SK-N-MC (cell line): ENCODE measurements at places on chromosomes 5 and 9.
A peak's percentile ranks its signal among the peaks of the same experiment; 100 is the strongest.

DNA sequence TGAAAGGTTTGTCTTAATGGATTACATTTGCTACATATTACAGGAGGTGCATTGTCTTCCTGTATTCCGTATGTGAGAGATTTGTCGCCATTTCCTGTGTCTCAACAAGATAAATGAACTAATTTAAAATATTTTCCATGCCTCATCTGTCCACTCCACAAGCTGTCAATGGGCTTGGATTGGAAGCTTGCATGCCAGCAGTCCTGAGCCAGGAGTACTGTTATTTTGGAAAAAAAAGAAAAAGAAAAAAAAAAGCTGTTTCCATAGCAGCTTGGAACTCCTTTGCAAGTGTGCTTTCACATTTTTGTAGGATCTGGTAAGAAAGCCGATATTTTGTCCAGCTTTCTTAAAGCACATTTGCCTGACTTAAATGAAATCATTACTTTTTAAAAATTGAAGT, 330.8 kb downstream of the KDM4C start:
- DNase-seq: no peak

GRCh38 chr9:80605129-80605528, 1033.4 kb downstream of the TLE4 start:
- DNase-seq: no peak

DNA sequence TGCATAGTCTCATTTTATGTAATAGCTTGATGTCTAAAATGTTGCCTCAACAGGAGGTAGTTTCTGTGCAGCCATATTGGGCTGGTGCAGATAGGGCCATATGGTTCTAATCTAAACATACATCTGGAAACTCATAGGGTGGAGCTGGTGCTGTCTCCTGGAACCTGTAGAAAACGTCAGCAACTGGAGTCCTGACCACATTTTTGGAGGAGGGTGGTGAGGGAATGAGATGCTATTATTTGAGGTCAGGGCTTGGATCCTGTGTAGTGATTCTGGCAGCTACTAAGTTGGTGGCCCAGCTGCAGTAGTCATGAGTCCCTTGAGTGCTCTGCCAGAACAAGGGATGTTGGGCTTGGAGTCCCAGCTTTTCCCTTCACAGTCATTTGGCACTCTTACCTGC, 14.1 kb downstream of the MAN2A1 start:
- no peak for DNase-seq

DNA sequence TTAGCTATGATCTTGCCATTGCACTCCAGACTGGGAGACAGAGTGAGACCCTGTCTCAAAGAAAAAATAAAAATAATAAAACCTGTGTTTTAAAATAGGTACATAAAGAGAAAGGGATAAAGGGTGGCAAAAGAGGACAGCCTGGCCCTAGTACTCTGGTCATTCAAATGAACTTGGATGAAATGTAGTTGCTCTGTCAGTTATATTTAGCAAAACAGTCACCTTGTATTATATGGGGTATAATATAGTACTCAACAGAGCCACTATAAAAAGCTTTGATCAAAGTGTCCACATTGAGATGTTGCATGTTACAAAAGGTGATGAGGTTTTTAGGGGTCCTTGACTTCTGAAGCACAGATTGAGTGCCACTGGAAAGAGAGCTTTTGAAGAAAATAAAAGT, 61.1 kb upstream of the EQTN start:
- no peak for DNase-seq

GRCh38 chr5:104088876-104089778, 526.5 kb upstream of the NUDT12 start:
- DNase-seq: no peak

DNA sequence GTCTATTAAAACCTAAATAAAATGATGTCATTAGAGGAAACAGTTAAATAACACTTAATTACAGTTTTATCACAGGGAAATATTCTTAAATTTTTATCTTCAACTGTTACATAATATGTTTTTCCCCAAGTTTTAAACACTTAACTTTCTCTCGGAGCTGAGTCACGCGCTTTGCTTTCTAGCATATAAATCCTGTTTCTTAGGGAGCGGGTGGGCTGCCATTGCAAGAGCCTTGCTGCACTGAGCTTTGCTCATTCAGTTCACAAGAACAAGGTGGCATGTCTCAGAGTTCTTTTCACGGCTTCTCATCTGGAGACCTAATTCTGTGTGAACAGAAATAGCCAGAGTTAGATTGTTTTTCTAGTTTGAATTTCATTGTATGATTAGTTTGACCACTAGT, 166.1 kb downstream of the ZSWIM6 start:
- no peak for DNase-seq

- DNase-seq: no peak
Observed at GRCh38 chr9:136617746-136618579, 44.8 kb upstream of the EGFL7 start.

DNA sequence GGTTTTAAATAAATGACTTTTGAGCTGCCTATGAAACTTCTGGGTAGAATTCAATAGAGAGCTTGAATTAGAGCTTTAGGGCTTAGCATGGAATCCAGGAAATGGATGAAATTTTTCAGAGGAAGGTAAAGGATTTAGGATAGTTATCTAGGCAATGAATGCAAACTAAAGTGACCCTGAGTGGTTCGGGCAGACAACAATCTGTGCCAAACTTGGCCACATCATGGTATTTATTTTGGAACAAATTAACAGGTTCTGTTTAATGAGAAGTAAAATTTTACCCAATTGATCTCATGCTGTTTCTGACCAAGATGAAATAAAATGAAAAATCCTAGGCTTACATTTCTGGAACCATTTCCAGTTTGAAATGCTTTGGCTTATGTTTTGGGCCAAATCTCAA, 934.4 kb downstream of the MAT2B start:
- DNase-seq: no peak

DNA sequence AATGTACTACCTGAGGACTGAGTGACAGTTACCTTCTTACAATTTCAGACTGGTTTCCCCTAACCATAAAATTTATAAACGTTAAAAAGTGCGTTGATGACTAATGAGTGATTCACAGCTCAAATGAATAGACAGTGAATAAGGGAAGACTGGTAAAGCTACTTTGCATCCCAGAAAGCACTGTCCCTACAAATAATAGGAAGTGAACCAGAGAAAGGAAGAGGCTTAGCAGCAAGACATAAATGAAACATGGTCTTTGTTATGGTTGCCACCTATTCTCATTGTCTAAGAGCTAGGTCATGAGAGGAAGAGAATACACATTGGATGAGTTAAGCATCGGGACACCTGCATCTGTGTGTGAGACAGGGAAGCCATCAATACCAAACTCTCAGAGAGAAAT, 849.2 kb downstream of the TAF11L14 start:
- no peak for DNase-seq

DNA sequence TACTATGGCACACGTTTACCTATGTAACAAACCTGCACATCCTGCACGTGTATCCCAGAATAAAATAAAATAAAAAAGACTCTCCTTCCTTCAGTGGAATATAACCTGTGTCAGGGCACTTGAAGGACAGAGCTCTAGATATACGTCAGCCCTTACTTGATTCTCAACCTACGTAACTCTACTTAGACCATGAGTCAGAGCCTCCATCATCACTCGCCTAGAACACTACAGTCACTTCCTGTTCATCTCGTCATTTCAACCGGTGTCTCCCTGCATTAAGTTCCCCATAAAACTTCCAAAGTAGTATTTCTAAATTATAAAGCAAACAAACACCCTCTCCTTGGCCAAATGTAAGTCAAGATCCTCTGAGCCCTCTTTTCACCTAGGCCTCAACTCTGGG, 243.5 kb upstream of the CCNG1 start:
- DNase-seq: no peak

GRCh38 chr5:38585816-38586215, 29.4 kb upstream of the LIFR start:
- no peak for DNase-seq

GRCh38 chr9:136532799-136533774, 12.8 kb downstream of the NOTCH1 start:
- no peak for DNase-seq

DNA sequence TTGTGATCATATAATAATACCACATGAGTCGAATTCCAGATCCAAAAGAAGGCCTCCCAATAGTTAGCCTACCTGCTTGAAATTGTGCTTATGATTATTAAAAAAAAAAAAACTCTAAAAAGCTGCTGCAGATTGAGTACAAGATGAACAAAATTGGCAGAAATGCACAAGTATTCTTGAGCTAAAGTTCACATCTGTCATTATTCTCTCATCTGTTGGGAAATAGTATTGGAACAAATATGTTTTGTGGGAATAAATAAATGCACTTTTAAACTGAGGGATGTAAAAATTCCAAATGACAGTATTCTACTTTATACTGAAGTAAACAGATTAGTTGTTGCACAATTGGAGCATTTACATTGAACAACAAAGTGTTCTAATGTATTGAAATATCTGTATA, 15.7 kb downstream of the DAB2 start:
- DNase-seq: no peak

- peak; percentile 69 for DNase-seq
Observed at GRCh38 chr5:68408345-68408871, 192.9 kb downstream of the PIK3R1 start.

DNA sequence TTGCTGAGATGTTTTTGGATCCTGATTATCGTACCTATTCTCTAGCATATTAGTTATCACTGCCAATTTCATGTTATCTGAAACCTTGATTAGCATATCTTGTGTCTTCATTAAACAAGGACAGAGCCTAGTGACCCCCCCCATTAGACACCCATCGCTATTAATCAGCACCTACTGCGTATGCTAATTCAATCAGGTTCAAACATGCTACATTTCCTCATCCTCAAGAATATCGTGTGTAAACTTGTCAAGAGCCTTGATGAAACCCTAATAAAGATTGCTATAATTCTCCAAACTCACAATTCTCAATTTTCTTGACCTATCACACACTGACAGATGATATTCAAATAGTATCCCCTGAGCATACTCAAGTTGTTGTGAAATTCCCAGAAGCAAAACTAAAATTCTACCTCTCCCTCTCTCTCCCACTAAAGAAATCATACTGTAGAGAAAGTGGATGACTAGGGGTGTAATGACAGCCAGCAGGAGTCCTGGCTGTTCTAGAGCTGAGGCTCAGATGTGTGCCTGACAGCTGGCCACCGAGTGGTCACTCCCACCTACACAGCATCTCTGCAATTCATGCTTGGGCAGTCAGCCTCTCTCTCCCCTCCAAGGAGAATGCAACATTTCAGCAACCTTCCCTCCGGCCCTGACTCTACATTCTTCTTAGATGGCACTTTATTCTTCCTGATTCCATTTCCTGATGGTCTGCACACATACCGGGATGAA, 9.2 kb upstream of the ZNF354A start:
- no peak for DNase-seq

DNA sequence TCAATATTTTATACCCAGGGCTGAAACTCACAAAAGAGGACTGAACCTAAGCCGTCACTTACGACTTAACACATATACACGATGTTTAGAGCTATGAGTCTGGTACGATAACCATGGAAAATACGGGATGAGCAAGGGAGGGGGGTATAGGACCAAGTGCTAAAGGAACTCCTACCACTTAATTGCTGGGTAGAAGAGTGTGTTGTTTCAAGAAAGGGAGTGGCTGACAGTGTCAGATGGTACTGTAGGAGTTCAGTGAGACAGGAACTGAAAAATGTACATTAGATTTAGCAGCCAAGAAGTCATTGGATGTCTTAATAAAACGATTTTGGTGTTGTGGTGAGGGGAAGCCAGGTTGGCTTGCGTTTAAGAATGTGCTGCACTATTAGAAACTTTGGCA, 21.6 kb downstream of the SLC12A2 start:
- DNase-seq: no peak

- no peak for DNase-seq
Observed at GRCh38 chr5:75234251-75234650, 2.4 kb downstream of the ANKRD31 start.

DNA sequence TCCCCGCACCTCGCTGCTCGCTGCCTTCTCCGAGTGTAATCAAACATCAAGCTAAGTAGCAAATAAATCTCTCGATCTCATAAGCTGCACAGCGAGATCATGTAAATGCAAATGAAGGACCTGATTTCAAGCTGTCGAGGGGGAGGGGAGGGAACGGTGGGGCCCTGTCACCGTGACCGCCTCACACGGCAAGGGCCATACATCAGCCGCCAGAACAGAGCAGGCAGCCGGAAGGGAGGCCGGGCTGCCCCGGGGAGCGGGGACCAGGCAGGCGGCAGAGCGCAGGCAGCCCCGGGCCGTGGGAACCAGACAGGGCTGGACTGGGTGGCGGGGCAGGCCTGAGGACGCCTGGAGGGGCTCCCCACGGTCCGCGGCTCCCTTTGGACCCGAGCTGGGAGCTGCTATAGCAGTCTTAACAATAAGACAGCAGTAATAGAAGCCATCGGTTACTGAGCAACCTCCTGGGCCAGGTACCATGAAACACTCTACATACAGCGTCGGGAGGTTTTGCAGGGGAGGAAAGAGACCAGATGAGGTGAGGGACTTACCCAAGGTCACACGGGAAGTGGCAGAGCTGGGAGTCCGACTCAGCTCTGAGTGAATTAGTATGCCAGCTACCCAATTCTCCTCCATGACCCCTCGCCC, 76.8 kb downstream of the CFAP77 start:
- no peak for DNase-seq

DNA sequence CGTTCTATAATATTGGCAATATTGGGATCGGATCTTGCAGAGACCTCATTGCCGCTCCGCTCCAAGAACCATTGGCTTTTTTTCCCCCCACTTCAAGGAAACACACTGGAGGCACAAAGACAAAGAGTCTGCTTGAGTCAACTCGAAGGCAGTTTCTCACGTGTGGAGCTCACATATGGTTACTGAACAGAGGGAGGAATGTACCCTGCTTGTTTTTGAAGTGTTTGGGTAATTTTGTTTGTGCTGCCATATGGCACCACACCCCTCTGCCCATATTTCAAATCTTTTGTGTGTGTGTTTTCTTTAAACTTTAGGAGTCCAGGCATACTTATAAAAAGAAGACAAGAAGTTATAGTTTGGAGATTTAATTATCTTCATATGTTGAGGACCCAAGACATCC, 595.9 kb downstream of the DTWD2 start:
- DNase-seq: no peak

GRCh38 chr5:165620394-165620793, 2115.0 kb downstream of the MAT2B start:
- DNase-seq: no peak

GRCh38 chr5:181069767-181070491, 29.9 kb downstream of the BTNL9 start:
- DNase-seq: no peak

DNA sequence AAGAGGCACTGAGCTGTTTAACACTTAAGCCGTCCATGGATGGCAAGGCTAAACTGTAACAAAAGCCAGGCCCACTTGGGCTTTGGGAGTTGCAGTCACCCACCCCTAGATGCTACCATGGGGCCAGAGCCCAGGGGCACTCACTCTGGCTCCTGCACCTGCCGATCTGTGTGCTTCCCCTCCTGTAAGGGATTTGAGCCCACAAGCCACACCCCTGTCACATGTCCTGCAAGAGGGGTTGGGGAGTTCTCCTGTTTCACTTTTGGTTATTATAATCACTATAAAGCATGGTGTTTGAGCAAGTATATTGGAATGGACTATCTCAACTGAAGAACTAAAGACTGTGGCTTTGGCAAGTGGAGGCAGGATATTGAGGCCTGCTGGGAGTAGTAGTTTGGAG, 14.0 kb upstream of the GPR151 start:
- DNase-seq: no peak
